ENCODE measurements at places on chromosomes 11 and 22. TPM values are rescaled to one million over a fixed set of nuclear protein-coding genes. Genes with fewer than 3 reads are reported as not detected.

The MMP11 gene
- total RNA-seq, result 13.7 TPM

The PRAME gene
- not detected for total RNA-seq

The TRPM5 gene
- total RNA-seq, result not detected

The TRIM3 gene
- 16.7 TPM for total RNA-seq

The UCP2 gene
- under 0.01 TPM for total RNA-seq

The C11orf97 gene
- not detected for total RNA-seq

The MS4A12 gene
- total RNA-seq, result not detected

The ZDHHC13 gene
- total RNA-seq, result 80.3 TPM

The OR52I2 gene
- not detected for total RNA-seq

The NXPE2 gene
- not detected for total RNA-seq
